ENCODE measurements at places on chromosomes 4 and X.

GRCh38 chrX:124194901-124195300 lies 137.6 kb upstream of the TEX13D start:
- DNase-seq: no peak

DNA sequence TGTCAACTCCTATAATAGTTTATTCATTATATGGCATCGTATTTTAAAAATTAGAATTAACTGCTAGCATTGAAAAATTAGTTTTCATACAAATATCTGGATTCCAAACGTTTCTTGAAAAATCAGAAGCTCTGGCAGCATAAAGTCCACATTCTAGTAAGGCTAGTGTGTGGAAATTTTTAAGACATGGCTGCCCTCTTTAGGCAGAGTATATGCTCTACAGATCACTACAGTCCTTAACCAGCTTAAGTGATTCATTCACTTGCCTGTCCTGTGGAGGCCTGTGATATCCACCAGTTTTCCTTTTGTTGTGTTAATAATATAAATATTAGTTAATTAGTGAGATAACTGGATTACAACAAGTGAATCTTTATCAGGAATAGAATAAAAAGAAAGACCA lies 287.2 kb downstream of the OPHN1 start:
- DNase-seq: no peak

DNA sequence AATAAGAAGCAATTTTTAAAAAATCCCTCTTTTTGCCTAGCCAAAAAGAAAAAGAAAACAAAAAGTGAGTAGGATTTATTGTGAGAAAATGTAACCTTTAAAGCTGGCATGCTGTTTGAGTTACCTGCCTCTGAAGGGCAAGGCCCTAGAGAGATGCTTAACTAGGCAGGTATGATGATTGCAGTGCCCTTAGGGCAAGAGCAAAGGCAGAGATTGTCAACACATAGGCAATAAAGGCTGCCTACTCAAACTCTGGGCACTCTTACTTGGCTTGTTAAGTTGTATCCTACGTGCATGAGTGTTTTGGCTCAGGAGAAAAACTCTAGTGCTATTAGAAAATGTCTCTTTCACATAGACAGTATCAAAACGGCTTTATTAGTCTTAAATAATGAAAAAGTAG lies 306.0 kb downstream of the RPA4 start:
- no peak for DNase-seq

DNA sequence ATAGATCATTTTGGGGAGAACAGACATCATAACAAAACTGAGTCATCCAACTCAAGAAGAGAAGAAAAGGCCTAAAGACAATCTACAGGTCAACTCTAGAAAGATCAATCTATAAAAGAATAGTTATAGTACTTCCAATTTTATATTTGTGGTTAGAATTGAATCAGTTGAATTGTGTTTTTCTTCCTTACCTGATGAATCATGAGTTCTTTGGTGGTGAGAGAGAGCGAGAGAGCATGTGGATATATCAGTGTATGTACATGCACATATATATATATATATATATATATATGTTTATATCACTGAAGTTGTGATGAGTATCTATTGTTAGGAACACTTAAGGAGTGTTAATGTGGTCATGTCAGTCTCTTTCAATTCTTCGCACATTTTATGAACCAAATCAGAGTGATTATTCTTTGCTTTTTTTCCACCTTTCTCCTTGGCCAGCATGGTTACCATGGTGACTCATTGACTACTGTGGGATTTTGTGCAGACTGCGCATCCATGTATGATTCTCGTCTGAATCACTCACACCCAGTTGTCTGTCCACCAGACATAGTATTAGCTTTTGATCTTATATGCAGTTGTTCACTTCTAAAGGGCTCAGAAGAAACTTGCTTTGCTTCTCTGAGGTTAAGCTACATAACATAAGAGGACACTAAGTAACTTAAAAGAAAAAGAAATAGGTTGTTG lies 90.4 kb upstream of the RAB40AL start:
- DNase-seq: no peak

DNA sequence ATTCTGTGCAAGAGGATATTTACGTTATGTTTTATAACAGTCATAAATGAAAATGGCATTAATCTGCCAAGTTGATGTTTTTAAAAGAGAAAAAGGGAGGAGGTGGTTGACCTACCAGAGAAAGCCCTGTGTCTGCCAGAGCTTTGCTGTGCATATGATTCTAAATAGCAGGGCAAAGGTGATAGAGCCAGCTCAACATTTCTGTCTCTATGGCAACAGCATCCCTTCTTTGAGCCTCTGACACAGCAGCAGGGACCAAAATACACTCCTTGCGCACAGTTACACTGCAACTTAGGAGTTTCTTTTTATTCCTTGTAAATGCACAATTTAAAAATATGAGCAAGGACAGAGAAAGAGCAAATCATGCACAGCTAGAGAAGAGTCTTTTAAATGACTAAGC lies 133.3 kb upstream of the RAI2 start:
- DNase-seq: no peak

GRCh38 chr4:125368671-125369081 lies 53.9 kb downstream of the FAT4 start:
- DNase-seq: no peak

- DNase-seq: no peak
Observed at GRCh38 chrX:13283950-13284546, 35.8 kb downstream of the ATXN3L start.
